ENCODE measurements at places on chromosomes 16 and 17.

GRCh38 chr17:2232244-2232638, 71.3 kb downstream of the SMG6 start:
- peak; percentile 71 for DNase-seq

- DNase-seq, result no peak
Measured at GRCh38 chr17:58398574-58399266, 18.6 kb downstream of the RNF43 start.

DNA sequence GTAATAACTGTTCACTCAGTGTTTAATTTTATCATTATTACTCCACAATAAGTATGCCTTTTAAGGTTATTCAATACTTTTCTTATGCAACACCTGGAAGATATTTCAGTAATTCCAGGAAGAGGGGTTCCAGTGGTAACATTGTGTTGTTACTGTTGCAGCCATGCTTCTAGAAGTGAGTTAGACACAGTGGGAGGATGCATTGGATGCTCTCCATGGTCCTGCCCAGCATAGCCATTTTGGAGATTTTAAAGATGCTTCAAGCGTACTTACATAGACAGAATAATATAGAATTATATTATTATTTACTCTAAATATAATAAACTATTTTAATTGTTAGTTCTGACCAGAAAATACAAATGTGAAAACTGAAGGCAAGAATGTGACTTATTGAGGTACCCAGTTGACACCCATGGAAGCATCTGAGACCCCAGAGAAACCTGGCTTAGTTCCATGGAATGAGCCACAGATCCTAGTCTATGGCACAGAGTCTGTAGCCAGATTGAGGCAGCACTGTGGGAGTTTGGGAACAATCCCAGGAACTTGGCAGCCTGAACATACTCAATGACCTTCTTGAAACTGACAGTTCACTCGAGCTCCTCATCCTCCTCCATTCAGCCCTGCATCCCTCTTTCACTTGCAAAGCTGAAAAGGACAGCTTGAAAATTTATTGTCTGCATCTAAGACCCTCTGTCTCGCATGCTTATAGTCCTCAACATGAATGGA, 190.1 kb upstream of the HS3ST4 start:
- DNase-seq, result no peak

GRCh38 chr17:29140051-29140621, 40.1 kb downstream of the MYO18A start:
- peak; percentile 70 for DNase-seq

- no peak for DNase-seq
Measured at GRCh38 chr17:51873302-51873701, 285.2 kb downstream of the CA10 start.

DNA sequence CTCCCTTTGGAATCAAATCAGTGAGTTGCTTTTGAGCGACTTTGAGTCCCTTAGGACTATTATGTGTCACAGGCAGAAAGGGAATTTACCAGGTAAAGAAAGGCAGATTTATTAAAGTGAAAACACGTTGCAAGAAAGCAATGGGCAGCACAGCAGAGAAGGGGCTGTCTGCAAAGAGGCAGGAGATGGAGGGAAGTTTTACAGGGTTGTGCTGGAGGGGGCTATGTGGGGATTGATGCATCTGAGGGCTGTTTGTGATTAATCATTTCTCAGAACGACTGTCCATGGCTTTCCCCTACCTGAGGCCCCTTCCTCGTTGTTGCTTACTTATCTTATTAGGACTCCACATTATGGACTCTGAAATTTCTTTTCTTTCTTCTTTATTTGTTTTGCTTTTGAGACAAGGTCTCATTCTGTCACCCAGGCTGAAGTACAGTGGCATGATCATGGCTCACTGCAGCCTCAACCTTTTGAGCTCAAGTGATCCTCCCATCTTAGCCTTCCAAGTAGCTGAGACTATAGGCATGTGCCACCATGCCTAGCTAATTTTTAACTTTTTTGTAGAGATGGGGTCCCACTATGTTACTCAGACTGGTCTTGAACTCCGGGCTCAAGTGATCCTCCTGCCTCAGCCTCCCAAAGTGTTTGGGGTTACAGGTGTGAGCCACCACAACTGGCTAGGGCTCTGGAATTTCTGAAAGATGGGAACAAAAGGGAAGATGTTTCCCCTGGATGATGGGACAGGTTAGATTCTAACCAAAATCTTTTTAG, 5.5 kb downstream of the WWP2 start:
- no peak for DNase-seq

- DNase-seq, result no peak
Measured at GRCh38 chr17:42586514-42587230, 9.1 kb upstream of the PSMC3IP start.

GRCh38 chr16:68332411-68333121, 21.7 kb downstream of the PRMT7 start:
- no peak for DNase-seq

DNA sequence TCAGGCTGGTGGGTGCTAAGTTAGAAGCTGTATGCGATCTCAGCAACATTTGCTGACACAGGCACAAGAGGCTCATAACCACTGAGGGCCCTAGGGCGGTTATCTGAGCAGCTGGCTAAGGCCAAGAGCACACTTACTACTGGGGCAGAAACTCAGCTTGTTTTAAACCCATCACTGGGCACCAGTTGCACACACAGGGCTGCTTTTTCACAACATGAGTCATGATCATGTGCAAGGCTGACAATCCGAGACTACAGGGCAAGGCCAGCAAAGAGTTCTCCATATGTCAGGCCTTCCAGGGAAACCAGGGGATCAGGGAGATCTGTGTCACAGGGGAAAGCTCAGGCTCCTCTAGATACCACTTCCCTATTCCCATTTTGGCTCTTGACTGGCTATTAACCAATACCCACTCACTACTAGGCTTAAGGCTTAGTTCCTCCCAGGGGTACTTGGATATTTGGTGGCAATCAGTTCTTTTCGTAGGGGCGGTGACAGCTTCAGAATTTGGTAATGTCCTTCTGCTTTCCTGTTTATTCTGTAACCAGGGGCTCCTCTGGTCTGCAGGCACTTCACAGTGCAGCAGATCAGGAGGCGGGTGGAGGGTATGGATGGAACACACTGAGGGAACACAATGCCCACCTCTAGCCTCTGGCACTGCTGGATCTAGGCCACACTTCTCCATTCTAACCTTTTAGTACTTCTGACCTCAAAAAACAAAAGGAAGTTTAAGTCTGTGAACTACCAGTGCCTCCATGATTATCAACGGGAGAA, 44.9 kb upstream of the ERN1 start:
- peak; percentile 9 for DNase-seq

DNA sequence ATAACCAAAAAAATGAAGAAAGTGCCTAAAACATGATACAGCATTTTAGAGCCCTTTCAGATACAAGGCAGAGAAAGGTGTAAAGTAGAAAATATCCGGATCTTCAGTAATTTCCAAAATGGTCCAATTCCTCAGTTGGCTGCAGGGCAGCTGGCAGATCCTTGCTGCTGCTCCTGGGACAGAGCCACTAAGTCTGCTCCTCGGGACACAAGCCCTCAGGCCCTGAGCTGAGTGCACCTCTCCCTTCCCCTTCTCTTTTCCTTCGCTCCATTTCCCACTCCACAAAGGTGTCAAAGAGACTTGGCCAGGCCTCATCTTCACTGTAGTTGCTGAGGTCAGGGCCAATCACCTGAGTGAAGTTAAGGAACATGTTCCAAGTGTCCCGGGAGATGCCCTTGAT, 40.5 kb downstream of the DCUN1D3 start:
- DNase-seq, result no peak

GRCh38 chr17:691423-691822, 23.2 kb downstream of the VPS53 start:
- peak; percentile 73 for DNase-seq

- DNase-seq, result no peak
Measured at GRCh38 chr16:19218581-19218980, 50.5 kb downstream of the SYT17 start.

DNA sequence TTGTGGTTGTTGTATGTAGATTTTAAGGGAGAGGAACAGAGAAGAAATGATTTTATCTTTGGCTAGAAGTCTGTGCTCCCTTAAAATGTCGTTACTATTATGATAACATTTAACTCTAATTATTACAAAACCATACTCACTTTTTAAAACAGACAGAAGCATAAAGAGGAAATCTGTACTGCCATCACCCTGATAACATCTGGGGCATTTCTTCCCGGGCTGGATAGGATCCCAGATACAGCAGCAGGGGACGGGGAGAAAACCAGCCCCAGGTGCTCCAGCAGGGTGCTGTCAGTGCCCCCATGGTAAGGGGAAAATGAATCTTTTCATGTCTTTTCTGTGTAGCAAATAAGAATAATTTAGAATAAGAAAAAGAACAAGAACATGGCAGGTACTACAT, 139.4 kb upstream of the IRX6 start:
- no peak for DNase-seq

- DNase-seq, result peak; percentile 14
Measured at GRCh38 chr17:34797720-34798119, 163.5 kb downstream of the CCT6B start.

DNA sequence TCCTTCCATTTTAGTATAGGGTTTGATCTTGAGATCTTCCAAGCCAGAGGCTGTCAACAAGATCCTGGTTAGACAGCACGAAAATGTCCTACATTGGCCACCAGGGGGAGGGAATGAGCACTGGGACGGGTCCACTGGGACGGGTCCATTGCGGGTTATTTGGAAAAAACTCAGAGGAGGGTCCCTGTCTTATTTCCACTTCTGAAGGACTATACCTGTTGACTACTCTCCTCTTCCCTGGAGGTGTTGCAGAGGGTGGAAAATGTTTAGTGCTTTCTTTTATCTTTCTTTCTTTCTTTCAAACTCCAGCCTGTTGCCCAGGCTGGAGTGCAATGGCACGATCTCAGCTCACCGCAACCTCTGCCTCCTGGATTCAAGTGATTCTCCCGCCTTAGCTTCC, 2.5 kb downstream of the TTLL6 start:
- DNase-seq, result peak; percentile 55

DNA sequence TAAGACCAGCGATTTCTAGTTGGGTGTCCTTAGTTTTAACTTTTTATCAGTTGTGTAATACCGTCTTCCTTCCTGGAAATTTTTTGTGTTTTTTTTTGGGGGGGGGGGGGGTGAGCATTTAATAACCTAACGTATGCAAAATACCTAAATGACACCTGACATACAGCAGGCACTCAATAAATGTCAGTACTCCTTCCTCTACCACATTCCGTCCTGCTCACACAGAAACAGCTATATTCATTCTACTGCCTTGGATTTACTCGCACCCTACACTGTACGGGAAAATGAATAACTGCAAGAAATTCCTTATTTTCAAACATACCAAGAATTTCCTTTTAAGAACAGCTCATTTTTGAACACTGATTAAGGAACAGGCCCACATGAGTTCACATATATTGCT, 5.3 kb downstream of the XYLT1 start:
- no peak for DNase-seq

GRCh38 chr17:9905902-9906301, 831 bp upstream of the RCVRN start:
- DNase-seq, result peak; percentile 55

DNA sequence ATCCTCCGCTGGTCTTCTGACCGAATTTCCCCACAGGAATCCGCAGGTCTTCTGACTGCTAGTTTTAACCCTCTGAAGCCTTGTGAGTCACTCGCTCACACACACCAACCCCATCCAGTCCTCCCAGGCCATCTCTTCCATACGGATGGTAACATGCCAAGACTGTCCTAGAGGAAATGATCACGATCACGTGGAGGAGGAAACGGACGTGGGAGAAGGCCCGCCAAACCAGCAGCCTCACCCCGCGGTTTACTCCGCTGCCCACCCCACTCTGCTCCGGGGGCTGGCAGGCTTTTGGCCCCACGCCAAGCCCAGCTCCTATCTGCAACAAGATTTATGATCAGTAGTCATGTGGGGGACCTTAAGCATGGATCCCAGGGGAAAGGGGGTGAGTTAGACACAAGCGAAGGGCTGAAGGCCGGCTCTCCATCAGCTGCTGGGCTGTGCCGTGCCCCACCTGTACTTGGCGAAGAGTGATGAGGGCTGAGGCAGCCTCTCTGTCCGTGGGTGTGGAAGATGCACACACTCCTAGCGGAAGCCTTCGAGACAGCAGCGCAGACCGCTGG, 1.5 kb upstream of the FAAP100 start:
- peak; percentile 96 for DNase-seq

GRCh38 chr17:66843627-66844026, 8.7 kb downstream of the CACNG5 start:
- DNase-seq, result no peak

- no peak for DNase-seq
Measured at GRCh38 chr16:72999541-73000019, 48.3 kb downstream of the ZFHX3 start.

DNA sequence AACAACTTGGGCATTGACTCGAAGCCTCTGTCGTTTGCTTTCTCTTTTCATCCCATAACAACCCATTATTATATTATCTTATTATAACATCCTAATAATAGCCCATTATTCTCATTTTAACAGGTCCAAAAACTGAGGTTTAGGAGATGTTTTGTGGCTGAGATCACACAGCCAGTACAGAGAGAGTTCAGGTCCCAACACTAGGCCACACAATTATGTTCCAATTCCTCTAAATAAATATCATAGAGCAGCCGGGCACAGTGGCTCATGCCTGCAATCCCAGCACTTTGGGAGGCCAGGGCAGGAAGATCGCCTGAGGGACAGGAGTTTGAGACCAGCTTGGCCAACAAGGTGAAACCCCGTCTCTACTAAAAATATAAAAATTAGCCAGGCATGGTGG, 40.3 kb upstream of the KIFC3 start:
- no peak for DNase-seq

GRCh38 chr16:53565296-53565863, 62.4 kb upstream of the AKTIP start:
- no peak for DNase-seq

- DNase-seq, result no peak
Measured at GRCh38 chr17:59652119-59652518, 32.4 kb downstream of the CLTC start.

DNA sequence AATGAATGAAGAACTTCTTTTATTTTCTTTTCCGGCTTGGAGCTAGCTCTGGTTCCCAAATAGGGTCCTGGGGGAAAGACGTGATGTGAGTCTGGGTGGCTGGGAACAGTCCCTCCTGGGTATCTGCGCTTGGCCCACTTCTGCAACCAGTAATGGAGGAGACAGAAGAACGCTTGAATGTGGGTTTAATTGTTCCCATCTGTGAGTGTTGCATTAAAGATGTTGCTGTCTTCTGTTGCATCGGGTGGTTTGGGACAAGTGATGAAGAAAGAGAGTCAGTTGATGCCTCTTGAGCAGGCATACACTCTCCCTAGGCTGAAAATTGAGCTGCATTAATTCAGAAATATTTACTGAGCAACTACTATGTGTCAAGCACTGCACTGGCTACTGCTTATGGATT, 511.1 kb downstream of the CDH13 start:
- no peak for DNase-seq

GRCh38 chr17:36932694-36933511, 4.4 kb upstream of the LHX1 start:
- no peak for DNase-seq

GRCh38 chr16:18958621-18959029, 25.1 kb upstream of the TMC7 start:
- DNase-seq, result no peak

Measured in Daoy (cell line).